ENCODE measurements at places on chromosomes 13 and 19. TPM values are rescaled to one million over a fixed set of nuclear protein-coding genes. Genes with fewer than 3 reads are reported as not detected.

DNA sequence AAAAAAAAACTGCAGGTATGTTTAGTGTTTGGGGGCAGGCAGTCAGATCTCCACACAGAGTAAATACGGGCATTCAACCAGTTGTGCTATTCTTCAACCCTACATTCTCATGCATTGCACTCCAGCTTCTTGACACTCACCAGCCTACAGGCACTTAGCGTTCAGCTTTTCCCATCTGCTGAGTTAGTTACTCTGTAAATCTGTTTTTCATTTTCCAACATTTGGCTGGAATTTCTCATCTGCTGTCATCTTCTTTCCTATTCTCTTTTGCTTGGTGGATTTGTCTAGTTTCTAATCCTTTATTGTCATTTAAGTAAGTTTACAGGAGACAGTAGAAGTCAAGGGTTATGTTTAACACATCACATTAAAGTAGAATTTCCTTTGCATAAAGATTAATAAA lies 1318.9 kb downstream of the OLFM4 start:
- no peak overlapping the region for H3K4me3 ChIP-seq
- no peaks in the 10 kb centered on the region for H3K36me3 ChIP-seq
- H3K4me1 ChIP-seq = no peaks in the 10 kb centered on the region

GRCh38 chr19:28933039-28933438 lies 279.9 kb downstream of the UQCRFS1 start:
- no peak overlapping the region for H3K4me3 ChIP-seq
- no peak overlapping the region for H3K27ac ChIP-seq
- no peaks in the 10 kb centered on the region for H3K36me3 ChIP-seq
- no peaks in the 10 kb centered on the region for H3K4me1 ChIP-seq

DNA sequence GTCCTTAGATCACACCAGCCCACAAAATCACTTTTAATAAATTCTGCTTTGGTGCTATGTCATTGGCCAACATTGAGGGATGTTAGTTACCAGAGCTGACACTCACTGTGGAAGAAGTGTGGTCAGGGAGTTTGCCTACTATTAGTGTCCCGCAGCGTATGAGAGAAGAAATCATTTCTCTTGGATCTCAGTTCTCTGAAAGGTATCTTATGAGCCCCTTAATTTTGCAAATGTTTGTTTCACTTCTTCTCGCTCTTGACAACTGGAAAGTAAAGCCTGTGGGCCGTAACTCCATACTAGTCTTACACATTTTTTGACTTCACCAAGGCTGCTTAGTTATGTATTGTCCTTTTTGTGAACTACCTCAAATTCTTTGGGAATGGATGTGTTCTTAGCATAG lies 80.9 kb downstream of the FLT1 start:
- no peaks in the 10 kb centered on the region for H3K4me1 ChIP-seq
- H3K27me3 ChIP-seq = no peaks in the 10 kb centered on the region
- H3K4me3 ChIP-seq = no peak overlapping the region
- no peak overlapping the region for H3K27ac ChIP-seq

GRCh38 chr13:21738630-21739029 lies 67.8 kb downstream of the FGF9 start:
- H3K4me3 ChIP-seq = no peak overlapping the region
- no peak overlapping the region for H3K27ac ChIP-seq
- H3K27me3 ChIP-seq = no peaks in the 10 kb centered on the region
- no peaks in the 10 kb centered on the region for H3K4me1 ChIP-seq
- H3K36me3 ChIP-seq = no peaks in the 10 kb centered on the region

GRCh38 chr19:35959040-35959967 lies 23.1 kb downstream of the LRFN3 start:
- H3K27ac ChIP-seq = no peak overlapping the region
- DNase-seq = no peak
- peaks cover 7% of the 10 kb centered on the region for H3K27me3 ChIP-seq
- H3K4me3 ChIP-seq = no peak overlapping the region
- no peaks in the 10 kb centered on the region for H3K4me1 ChIP-seq

DNA sequence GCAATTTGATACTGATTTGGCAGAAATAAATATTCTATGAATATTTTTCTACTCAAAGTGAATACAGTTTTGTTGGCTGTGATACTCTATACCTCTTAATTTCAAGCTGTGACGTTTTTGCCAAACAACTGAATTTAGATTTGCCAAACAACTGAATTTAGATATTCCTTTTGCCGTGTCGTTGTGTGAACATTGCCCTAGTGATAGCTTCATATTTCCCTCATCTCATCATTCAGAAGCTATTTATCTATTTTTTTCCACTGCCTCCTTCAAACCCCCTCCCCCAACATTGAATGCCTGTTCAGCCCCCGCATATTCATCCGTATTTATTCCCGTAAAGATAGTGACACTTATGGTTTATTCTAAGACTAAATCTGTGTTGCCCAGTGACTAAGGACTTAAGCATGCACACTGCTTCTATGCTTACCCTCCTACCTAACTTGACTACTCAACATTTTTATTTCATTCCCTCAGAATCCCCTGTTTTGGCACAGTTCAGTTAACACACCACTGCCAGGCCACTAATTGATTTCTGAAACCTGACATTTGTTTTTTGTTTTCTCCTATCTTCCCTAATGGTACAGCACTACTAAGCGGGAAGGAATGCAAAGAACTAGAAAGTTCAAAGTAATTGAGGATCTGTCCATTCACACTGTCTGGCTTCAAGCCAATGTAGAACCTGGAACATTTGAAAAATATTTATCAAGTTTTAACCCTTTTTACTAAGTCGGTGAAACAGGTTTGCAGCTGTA lies 2.8 kb upstream of the KLF5 start:
- no peak overlapping the region for H3K27ac ChIP-seq
- no peaks in the 10 kb centered on the region for H3K4me1 ChIP-seq
- H3K4me3 ChIP-seq = no peak overlapping the region
- no peak for DNase-seq

DNA sequence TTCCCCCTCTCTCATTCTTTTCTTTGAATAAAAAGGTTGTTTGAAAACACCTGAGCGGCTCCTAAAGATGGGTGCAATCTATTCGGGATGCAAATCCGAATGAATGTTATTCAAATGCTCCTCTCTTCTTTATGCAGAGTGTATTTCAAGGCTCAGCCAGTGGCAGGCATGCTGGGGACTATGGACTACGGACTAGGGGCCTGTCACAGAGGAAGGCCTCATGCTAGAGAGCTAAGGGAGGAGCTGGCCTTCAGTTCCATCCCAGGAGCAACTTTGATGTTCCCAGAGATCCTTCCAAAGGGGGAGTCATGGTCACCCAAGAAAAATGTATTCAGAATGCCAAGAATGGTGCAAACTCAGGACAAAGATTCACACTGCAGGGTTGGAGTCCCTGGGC lies 9.3 kb downstream of the ALOX5AP start:
- no peak for DNase-seq
- no peak overlapping the region for H3K27ac ChIP-seq
- no peaks in the 10 kb centered on the region for H3K27me3 ChIP-seq
- H3K36me3 ChIP-seq = no peaks in the 10 kb centered on the region

DNA sequence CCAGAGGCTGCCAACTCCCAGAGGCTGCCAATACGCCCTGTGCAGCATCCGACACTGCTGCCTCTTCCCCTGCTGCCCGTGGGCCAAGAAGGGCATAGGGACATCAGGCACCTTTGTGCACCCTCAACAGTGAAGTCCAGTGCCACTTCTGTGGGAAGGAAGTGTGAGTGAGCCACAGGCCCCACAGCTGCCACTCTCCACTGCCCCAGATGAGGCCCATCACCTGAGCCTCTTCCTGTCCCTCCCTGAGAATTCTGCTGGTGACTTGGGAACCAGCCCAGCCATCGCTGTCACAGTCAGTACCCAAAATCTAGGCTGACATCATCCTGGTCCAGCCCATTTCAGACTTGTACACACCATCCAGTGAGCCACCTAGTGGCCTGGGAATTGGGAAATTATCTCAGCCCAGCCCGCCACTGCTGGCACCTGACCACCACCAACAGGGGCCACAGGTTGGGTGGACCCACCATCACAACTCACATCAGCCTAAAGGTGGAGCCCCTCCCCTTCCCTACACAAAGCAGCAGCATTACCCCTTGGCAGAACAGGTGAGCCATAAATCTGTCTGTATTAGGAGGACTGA lies 733.9 kb upstream of the KLHL1 start:
- H3K4me3 ChIP-seq = no peak overlapping the region
- DNase-seq = no peak
- H3K27me3 ChIP-seq = no peaks in the 10 kb centered on the region
- no peaks in the 10 kb centered on the region for H3K4me1 ChIP-seq
- H3K36me3 ChIP-seq = no peaks in the 10 kb centered on the region

DNA sequence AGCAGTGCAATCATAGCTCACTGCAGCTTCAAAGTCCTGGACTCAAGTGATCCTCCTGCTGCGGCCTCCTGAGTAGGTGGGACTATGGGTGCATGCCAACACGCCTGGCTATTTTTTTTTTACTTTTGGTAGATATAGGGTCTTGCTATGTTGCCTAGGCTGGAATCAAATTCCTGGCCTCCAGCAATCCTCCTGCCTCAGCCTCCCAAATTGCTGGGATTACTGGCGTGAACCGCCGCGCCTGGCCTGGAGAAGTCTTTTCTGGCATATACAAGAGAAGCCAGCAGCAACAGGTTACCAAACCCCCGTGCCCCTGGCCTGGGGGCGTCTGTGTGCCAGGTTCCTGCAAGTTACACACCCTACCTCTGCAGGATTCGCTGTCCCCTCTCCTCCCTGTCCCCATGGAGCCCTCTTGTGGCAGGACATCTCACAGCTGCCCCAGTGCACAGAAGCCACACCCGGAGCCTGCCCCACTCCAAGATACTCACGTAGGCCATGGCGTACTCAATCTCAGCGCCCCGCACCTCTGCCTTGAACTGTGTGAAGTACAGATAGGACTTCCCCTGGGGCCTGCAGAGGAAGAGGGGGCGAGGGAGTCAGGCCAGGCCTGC lies 9.9 kb downstream of the MYDGF start:
- no peak for DNase-seq
- no peak overlapping the region for H3K27ac ChIP-seq
- H3K36me3 ChIP-seq = peaks cover 21% of the 10 kb centered on the region
- H3K4me3 ChIP-seq = no peak overlapping the region
- no peaks in the 10 kb centered on the region for H3K4me1 ChIP-seq

- no peak overlapping the region for H3K4me3 ChIP-seq
- DNase-seq = no peak
- H3K27me3 ChIP-seq = no peaks in the 10 kb centered on the region
- no peak overlapping the region for H3K27ac ChIP-seq
- no peaks in the 10 kb centered on the region for H3K4me1 ChIP-seq
Measured at GRCh38 chr13:70173598-70173959, 65.3 kb upstream of the KLHL1 start.

GRCh38 chr19:30116984-30117555 lies 175.0 kb downstream of the URI1 start:
- DNase-seq = no peak
- peaks cover 7% of the 10 kb centered on the region for H3K27me3 ChIP-seq
- no peaks in the 10 kb centered on the region for H3K36me3 ChIP-seq
- H3K27ac ChIP-seq = no peak overlapping the region
- H3K4me3 ChIP-seq = no peak overlapping the region
- no peaks in the 10 kb centered on the region for H3K4me1 ChIP-seq

- H3K36me3 ChIP-seq = no peaks in the 10 kb centered on the region
- DNase-seq = no peak
- no peaks in the 10 kb centered on the region for H3K4me1 ChIP-seq
- no peak overlapping the region for H3K4me3 ChIP-seq
- H3K27ac ChIP-seq = no peak overlapping the region
- no peaks in the 10 kb centered on the region for H3K27me3 ChIP-seq
Measured at GRCh38 chr13:52707375-52707774, 32.2 kb downstream of the CNMD start.

GRCh38 chr13:94382960-94383359 lies 96.5 kb downstream of the DCT start:
- no peaks in the 10 kb centered on the region for H3K27me3 ChIP-seq
- H3K27ac ChIP-seq = no peak overlapping the region
- H3K36me3 ChIP-seq = no peaks in the 10 kb centered on the region

FGF14 gene
- 0.29 TPM for total RNA-seq

- H3K27me3 ChIP-seq = no peaks in the 10 kb centered on the region
- H3K4me1 ChIP-seq = no peaks in the 10 kb centered on the region
- H3K36me3 ChIP-seq = no peaks in the 10 kb centered on the region
Measured at GRCh38 chr19:20482721-20483120, 82.9 kb downstream of the ZNF737 start.

ZNF565 gene
- 7.2 TPM for total RNA-seq

- no peak for DNase-seq
- H3K27me3 ChIP-seq = no peaks in the 10 kb centered on the region
- H3K4me3 ChIP-seq = no peak overlapping the region
- H3K27ac ChIP-seq = no peak overlapping the region
- no peaks in the 10 kb centered on the region for H3K36me3 ChIP-seq
Measured at GRCh38 chr13:74667656-74668203, 533.5 kb upstream of the KLF12 start.

Data from breast epithelium (tissue), 4 donors.